Muscle of back (tissue), 13 donors: ENCODE measurements at places on chromosomes 16 and 17. TPM values are rescaled to one million over a fixed set of nuclear protein-coding genes. Genes with fewer than 3 reads are reported as not detected.

Gene AFMID
- polyA plus RNA-seq: 35.4 TPM

Gene NXPH3
- polyA plus RNA-seq: 1.3 TPM

Gene CRHR1
- polyA plus RNA-seq: not detected

DNA sequence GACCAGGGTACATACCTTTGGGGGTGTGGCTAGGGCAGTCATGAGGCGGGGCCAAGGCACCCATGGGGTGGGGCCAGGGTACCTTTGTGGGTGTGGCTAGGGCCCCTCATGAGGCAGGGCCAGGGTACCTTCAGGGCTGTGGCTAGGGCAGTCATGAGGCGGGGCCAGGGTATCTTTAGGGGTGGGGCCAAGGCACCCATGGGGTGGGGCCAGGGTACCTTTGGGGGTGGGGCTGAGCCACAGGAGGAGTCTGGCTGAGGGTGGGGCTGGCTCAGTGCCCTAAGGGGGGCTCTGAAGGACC, 3.5 kb downstream of the GNG13 start:
- no peak for DNase-seq

- DNase-seq: no peak
Observed at GRCh38 chr17:14352136-14352535, 51.3 kb downstream of the HS3ST3B1 start.

- no peak for DNase-seq
Observed at GRCh38 chr17:7026471-7027115, 3.7 kb downstream of the BCL6B start.

DNA sequence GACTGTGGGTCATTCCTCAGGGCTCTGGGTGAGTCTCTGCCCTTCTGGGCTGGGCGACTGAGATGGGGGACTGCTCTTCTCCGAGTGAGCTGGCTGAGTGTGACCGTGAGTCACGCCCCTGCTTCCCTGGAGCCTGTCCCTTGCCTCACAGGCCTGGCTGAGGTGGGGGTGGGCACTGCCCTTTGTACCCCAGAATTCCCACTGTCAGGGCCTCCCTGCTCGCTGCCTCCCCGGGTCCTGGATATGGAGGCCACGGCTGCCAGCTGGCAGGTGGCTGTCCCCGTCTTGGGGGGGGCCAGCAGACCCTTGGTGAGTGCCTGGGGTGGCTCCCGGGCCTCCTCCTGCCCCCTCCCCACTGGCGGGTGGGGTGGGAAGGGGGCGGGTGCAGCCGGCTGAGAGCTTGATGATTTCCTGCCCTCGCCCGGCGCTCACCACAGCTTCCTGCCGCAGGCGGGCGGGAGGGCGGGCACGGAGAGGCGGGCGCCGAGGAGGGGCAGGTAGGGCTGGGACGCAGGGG, at the start of gene LAT:
Gene LAT, plus strand, starts transcription at position 434 of the 517 bp plus-strand sequence. CDS start 366 bp downstream, outside the sequence.
- DNase-seq: no peak

DNA sequence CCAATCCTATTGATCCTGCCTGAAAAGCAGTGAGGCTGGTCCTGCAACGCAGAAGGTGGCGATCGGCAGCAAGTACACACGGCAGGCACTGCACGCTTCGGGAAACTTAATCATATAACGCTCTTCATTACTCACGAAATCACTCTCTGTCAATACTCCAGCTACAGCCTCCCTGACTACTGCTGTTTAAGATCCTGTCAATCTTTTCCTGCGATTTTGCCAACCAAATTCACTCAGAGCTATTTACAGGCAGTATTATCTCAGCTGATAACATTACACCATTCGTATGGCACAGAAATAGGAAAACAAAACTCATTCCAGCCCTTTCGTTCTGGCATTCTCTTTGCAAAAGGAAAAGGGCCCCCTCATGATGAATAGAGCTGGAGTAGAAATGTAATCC, 262.4 kb upstream of the CDH8 start:
- no peak for DNase-seq

- peak; percentile 53 for DNase-seq
Observed at GRCh38 chr17:59893676-59894100, 767 bp downstream of the RPS6KB1 start.

GRCh38 chr16:68746951-68747350, 9.9 kb downstream of the CDH1 start:
- DNase-seq: no peak
